ENCODE measurements at places on chromosomes 1 and 21.
A peak's percentile ranks its signal among the peaks of the same experiment; 100 is the strongest.

GRCh38 chr1:156860628-156861423 lies at the start of gene NTRK1:
TSS of gene NTRK1 (plus strand) at chr1:156860865. CDS start at chr1:156860935, 70 bp downstream.
- peak; percentile 19 for DNase-seq

- no peak for DNase-seq
Measured at GRCh38 chr1:115762779-115763178, 5.7 kb downstream of the CASQ2 start.

DNA sequence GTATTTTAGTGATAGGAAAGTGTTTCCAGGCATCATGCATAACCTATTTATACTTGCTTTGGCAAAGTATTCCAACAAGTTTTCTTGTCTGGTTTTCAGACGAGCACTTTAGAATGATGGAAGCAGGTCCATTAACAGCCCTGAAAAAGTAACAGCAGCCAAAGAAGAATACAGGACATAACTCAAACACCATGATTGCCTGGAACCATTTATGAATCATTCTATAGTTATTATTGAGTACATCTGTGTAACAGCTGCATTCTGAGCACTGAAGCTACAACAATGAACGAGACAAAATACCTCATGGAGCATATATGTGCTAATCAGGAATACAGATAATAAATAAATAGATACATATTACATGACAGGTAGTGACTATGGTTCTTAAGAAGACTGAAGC lies 12.6 kb downstream of the IL10RB start:
- DNase-seq: no peak

DNA sequence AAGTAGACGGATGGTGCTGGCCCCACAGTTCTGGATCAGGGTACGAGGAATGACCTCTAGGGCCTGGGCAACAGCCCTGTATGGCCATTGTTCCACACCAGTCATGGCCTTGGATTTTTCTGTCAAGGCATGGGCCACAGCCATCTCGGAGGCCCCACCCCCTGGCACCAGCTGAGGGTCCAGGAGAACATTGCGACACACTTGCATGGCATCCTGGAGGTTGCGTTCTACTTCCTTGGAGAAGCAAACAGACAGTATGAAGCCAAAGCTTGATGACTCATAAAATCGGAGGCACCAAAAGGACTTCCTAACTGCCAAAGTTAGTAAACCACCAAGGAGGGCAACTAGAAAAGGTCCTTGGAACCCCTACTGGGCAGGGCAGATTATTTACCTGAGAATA lies 11.9 kb upstream of the VHLL start:
- DNase-seq: peak; percentile 89

GRCh38 chr1:46961066-46961758 lies 19.9 kb upstream of the CYP4A11 start:
- DNase-seq: no peak

GRCh38 chr1:61952675-61953074 lies 210.4 kb downstream of the PATJ start:
- no peak for DNase-seq

- no peak for DNase-seq
Measured at GRCh38 chr21:46185716-46186115, 1.5 kb upstream of the SPATC1L start.

DNA sequence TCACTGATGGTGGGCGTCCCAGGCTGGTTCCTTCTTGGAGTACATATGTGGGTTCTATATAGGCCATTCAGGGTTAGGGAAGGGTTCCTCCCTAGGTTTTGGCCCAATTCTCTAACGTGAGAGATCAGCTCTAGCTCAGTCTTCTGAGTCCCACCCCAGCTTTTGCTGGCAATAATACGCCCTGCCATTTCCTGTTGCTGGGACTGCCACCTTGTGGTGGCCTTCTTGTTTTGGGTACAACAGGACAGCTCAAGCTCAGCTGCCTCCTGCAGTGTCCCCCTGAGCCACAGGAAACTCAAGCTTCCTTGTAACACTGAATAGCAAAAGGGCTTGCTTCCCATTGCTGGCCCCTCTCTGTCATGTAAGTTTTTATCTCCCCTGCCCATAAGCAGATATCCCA lies 77.8 kb downstream of the BACH1 start:
- no peak for DNase-seq

DNA sequence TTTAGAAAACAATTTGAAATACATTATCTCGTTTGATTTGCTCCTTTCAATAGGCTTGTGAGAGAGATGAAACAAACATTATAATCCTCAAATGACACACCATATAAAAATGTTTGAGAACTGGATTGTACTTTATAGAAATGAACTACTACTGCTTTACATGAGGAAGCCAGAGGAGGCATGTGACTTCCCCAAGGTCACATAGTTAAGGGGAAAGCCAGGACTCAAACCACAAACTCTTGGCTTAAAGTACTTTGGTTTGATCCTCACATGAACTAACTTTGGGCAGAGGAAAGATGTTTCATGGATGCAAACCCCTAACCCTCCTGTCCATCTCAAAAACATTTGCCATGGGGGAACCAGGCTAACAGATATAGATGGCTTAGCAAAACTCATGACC lies 4.7 kb downstream of the ARHGEF11 start:
- no peak for DNase-seq

DNA sequence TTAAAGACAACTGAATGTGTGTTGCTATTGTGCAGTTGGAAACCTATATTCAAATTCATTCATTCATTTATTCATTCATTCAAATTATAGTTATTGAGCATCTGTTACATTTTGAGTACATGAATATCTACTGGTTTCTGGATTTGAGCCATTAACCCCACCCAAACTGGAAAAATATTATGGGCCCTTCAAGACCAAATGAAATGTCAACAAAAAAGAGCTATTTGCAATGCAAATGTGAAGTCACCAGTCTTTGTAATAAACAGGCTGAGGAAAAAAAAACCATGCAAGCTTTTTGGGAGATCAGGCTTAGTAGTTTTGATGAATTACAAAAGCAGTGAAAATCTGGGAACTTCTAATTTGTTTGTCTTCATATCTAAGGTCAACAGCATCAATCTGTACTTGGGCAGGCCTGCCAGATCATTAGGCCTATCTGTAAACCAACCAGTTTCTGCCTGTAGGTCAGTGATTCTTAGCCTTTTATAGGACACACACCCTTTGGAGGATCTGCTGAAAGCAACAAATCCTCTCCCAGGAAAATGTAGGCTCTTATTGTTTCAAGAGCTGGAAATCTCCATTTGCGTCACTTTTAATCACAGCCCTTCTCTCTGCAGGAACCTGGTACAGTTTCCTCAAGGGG lies 134.7 kb downstream of the FAM78B start:
- no peak for DNase-seq

DNA sequence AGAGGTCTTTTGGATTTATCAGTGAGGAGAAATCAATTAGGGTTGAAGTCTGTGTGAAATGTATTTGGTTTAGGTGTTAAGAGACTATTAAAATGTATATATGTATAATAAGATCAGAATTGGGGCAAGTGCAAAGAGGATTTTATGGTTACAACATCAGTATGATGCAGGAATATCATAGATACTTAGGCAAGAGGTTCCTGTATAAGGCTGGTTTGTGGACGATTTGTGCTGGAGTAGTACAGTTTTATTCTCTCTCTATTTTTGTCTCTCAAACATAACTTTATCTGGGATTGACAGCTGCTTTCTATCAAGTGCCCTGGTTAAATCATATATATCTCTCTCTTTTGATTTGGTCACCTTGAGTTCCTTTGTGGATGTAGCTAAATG lies 142.5 kb downstream of the CTH start:
- no peak for DNase-seq

GRCh38 chr21:44360159-44360558 lies 6.7 kb downstream of the TRPM2 start:
- peak; percentile 88 for DNase-seq

- DNase-seq: no peak
Measured at GRCh38 chr1:221611656-221612046, 130.2 kb downstream of the DUSP10 start.

DNA sequence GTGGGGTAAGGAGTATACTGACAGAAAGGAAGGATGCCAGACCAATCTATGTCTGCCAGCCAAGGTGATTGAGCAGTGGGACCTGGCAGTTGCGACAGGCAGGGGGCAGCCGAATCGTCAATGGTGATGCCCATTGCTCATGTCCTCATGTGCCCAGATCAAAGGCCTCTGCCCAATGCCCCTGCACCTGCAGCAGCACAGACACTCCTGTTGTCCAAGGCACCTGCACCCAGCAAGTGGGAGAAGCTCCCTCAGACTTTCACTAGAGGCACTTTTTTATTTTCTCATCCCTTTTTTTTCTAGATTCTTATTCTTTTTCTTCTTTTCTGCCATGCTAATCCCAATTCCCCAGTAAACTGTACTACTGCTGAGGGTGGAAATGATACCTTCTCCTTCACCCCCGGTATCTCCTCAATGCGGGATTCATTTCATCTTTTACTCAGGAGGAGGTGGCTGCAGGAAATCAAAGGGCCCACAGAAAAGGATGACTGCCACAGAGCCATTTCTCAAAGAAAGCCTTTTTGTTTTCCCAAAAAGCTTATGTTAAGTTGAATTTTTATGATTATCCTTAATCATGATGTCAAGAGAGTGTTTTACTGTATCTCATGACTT lies 332.0 kb downstream of the PAPPA2 start:
- DNase-seq: no peak

GRCh38 chr21:16241479-16241963 lies 511.7 kb downstream of the USP25 start:
- DNase-seq: no peak

DNA sequence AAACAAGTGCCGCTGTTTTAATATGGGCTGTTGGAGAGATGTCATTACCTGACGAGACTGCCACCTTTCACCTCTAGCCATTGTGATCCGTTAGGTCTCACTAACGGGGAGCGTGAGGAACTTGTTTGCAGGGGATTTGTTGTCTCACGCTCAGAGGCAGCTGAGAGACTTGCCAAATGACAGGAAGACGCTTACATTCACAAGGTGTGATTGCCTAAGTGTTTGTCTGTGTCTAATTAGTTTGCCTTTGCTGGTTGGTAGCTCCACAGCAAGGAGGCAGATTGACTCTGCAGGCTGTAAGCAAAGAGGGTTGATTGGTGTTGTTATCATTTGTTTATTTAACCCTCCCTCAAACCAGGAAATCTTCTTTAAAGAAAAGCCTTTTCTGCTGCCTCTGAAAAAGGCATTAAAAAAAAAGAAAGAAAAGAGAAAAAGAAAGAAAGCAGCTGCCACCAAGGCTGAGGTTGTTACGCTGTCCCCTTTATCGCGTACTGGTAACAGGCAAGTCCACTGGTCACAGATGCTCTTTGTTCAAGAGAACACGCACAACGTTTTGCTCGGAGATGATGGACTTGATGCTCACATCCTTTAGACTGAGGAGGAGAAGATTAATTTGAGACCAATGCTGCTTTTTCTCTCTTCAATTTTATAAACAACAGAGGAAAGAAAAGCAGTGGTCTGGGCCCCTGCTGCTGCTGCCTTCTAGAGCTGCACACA lies 203.9 kb downstream of the ZNF326 start:
- DNase-seq: no peak

- peak; percentile 71 for DNase-seq
Measured at GRCh38 chr1:203327684-203328457, 22.6 kb downstream of the BTG2 start.

GRCh38 chr1:230167419-230167852 lies 100.4 kb downstream of the GALNT2 start:
- no peak for DNase-seq

GRCh38 chr1:186283374-186283773 lies 91.7 kb downstream of the TPR start:
- DNase-seq: no peak

DNA sequence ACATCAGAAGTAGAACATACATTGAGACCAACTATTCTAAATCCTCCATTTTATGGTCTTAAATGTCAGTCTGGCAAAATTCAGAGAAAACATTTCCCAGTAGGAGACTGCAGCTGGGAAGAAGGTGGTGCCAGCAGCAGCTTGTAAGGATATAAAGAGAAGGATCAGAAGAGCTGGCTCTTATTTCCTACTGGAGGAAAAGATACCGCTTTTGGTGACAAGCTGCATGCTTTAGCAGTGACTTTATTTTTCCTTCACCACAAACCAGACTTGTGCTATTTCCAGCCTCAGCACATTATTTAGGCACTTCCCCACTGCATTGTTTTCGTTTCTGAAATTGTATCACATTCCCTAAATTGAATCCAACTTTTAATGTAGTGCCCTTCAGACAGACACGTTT lies 28.4 kb downstream of the RNF11 start:
- DNase-seq: no peak

DNA sequence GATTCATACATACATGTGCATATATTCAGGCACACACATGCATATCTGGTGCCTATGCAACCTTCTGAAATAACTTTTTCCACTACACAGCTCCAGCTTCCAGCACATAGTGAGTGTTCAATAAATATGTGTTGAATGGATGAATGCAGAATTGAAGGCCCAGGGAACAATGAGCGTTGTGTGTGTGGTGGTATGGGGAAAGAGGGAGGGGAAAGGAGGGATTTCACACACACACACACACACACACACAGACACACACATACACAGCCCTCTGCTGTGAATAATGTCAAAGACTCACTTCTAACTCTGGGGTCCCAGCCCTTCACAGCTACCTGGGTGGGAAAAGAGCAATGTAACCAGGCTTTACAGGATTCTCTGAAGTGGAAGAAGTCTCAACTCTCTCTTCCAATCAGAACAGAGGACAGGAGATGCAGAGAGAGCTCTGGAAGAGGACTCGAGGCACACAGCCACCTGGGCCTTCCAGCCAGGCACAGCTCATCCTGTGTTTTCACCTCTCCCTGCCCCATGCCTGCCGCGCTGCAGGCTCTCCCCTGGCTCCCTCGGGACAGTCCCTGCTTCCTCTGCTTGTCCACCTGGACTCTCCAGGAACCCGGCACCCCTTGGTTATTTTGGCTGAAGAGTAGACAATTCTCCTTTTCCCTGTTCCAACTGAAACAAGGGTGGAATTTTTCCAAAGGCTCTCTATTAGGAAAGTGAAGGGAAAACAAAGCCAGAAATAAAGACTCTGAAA lies 5.4 kb upstream of the IGSF8 start:
- DNase-seq: no peak

GRCh38 chr21:30625449-30626165 lies 5.2 kb downstream of the KRTAP20-4 start:
- no peak for DNase-seq

DNA sequence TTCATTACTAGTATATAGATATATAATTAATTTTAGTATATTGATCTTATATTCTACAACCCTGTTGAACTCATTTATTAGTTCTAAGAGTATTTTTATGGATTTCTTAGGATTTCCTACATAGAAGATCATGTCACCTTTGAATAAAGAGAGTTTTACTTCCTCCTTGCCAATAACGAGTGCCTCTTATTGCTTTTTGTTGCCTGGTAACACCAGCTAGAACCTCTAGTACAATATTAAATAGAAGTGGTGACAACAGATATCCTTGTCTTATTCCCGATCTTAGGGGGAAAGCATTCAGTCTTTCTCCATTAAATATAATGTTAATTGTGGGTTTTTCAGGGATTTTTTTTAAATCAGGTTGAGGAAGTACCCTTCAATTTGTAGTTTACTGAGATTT lies 40.8 kb downstream of the WNT2B start:
- no peak for DNase-seq
